ENCODE measurements at places on chromosomes 4 and X. TPM values are rescaled to one million over a fixed set of nuclear protein-coding genes. Genes with fewer than 3 reads are reported as not detected.

DNA sequence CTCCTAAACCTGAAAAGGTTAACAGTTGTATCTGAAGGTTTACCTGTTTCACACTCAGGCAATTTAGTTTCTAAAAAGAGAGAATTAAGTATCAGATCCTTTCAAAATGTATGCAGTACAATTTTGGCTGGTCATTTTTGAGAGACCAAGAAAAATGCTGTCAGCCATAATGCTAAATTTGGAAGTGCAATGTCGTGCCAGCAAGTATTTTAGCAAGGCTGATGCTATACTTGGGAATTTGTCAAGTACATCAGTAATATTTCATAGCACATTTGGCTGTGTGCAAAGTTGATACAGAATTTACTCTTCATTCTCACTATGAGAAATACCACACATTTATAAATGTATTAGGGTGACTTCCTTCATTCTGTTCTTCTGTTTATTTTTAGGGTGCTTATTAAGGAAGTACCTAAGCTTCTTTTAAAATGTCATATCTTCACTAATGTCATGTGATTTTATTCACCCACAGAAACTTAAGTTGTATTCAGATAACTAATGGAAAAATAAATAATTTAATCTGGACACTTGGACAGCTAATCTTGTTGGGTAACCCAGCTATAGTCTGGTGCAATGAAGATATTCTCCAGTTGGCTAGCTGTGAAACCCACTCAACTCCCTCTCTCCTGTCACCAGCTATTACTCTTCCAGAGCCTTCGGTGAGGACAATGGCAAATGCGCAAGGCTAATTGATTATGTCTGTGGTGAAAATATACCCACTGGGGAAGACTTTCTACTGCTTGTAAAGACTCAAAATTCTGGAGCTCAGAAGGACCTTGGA lies 84.2 kb upstream of the TLL1 start:
- DNase-seq, result no peak

DNA sequence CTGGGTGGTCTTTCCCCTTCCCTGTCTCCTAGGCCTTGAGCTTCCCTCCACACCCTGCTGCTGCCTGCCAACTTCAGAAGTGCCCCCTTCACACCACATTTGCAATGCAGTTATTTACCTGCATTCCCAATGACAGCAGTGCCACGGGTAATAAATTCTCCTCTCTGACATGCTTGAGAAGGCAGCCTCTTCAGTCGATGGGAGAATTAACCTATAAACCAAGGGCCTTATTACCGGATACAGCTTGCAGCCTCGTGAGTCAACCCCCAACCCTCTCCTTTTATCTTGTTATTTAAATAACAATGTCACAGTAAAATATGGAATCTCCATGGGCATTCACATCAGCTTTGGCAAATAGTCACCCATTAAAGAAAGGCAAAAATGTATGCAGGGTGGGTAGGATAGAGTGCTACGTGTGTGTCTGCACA lies 34.7 kb upstream of the LGI2 start:
- DNase-seq, result no peak

DNA sequence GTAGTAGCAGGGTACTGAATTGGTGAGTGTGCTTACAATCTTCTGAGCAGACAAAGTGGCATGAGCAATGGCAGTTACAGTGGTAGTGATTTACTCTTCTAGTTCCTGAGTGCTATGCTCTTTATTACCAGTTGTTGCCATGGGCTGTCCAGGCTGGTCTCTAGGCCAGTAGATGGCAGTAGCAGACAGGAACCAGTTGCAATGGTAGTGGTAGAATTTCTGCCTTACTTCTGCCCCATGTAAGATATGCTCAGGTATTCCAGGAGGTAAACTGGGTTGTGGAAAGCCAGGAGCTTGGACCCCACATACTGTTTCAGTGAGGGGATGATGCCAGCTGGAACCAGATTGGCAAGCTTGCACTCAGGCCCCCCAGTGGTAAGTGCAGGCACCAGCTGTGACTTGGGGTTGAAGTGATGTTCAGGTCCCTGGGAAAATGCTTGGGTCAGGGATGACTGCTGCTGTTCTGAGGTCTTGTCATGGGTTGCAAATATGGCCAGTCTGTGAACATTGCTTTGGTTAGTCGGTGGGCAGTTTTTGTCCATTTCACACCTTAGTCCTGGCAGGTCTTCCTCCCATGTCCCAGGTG lies 63.0 kb upstream of the ZXDB start:
- DNase-seq, result peak; percentile 23

DNA sequence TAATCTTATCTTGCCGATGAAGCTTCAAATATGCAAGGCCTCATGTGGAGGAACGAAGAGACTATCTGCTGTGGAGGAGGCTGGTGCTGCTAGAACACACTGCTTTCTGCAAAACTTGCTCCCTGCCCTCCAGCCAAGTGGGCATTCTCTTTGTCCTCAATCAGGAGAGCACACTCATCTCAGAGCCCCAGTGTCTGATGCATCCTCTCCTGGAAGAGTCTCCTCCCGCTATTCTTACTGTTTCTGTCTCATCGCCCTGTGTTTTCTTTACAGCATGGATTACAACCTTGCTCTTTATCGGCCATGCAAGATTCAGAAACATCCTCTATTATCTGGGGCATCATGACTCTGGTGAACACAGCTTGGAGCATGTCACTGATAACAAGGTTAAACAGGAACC lies 68.2 kb upstream of the MTNR1A start:
- no peak for DNase-seq

DNA sequence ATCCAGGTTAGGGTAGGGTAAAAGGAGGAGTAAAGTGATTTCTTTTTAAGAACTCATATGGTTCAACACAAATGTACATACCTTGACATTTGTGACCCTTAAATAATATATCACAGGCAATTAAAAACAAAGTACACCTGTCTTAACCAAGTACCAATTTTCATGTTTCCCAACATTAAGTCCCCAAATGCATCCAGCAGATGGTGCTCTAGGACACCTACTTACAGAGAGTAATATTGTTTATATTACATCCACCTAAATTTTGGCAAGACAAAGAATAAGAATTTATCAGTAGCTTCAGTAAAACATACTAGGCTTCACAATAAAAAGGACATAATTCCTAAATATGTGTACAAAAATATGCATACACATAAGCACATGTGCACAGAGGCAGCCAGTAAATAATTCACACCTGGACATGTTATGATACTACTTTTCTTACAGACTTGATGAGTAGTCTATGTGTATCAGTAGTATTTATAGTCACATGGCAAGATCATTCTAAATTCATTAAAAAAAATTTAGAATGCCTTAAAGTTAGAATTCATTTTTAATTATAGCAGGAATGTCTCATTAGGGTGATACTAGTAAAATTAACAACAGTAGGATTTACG lies 219.7 kb downstream of the DCLK2 start:
- peak; percentile 28 for DNase-seq

DNA sequence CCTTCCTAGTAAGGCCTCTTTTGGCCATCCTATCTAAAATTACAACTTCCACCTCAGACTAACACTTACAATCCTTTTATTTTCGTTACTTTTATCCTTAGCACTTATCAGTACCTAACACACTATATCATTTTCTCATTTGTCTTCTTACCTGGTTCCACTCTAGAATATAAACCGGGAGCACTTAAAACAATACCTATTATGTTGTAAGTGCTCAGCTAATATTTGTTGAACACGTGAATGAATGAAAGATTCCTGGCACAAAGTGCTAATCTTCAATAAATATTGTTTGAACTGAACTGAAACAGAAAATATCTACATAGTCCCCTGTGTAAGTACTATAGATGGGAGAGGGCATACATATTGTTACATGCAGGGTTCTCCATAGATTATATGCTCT lies 14.4 kb downstream of the MGARP start:
- no peak for DNase-seq

GRCh38 chrX:119502727-119503483 lies 34.7 kb downstream of the SLC25A5 start:
- DNase-seq, result peak; percentile 87

DNA sequence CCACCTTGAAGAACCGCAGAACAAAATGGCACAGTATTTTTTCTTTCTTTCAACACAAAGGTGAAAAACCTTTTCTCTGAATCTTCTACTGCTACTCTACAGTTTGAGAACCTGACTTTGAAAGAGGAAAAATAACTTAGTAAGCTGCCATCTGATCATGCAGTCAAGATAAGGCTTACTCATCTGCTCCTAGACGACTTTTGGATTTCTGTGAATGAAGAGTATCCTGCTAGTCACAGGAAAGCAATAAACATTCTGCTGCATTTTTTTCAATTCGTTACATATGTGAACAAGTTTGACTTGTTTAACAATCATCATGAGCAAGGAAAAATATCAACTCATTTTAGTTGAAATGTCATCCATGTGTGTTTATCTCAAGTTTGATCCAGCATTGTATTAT lies 25.2 kb downstream of the TIGD2 start:
- no peak for DNase-seq

GRCh38 chr4:31108762-31109161 lies 388.6 kb downstream of the PCDH7 start:
- no peak for DNase-seq

DNA sequence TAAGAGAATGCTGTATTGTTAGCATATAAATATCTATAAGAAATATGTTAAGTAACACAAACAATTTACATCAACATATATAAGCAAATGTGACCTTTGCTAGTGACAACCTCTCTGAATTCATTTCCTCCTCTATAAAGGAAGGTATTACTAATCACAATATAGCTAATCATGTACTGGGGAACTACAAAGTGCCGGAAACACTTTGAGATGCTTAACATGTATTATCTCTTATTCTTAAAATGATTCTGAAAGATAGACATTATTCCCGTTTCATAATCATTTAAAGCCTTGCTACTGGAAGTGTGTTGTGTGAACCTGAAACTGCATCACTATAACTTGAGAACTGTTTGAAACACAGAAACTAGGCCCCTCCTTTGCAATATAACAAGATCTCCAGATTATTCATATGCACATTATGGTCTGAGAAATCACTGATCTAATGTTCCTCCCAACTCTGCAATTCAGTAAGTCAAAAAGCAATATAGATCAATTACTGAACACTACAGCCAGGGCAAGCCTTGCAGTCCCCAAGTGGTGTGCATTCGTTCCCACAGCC lies 54.0 kb downstream of the KLHL8 start:
- no peak for DNase-seq

GRCh38 chr4:96713271-96713850 lies 873.5 kb downstream of the PDHA2 start:
- no peak for DNase-seq

DNA sequence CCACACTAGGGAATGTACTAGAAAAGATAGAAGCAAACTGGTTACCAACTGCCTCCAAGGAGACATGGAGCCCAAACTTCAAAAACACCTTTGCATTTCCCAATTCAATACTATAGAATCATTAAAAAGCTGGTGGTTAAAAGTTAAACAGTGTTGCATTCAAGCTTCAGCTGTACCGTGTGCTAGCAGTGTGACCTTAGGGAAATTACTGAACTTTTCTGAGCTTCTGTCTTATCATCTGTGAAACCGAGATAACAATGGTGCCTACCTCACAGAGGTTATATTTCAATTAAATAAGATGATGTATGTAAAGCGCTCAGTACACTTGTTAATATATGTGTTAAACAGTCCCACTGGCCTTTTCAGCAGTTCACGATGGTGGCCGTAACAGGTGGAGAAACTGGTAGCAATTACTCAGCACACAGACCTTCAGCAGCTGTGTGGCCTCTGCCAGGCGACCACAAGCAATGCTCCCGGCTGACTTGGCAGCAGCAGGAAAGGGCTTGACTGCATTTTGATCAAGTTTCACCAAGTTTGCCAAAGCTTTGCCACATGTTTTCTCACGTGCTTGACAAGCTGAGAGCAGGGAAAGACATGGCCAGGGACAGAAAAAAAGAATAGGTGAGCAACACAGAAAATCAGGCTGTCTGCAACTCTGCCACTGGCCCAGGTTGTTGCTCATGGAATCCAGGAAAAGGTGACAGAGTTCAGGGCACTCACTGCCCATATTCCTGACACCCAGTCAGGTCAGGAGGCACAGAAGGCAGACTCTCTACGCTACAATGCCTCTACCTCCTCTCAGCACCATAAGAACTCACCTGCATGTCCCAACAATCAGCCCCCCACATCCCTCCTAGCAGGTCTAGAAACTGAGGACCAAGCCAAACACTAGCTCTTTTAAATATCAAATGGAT lies 72.1 kb downstream of the PARM1 start:
- no peak for DNase-seq

DNA sequence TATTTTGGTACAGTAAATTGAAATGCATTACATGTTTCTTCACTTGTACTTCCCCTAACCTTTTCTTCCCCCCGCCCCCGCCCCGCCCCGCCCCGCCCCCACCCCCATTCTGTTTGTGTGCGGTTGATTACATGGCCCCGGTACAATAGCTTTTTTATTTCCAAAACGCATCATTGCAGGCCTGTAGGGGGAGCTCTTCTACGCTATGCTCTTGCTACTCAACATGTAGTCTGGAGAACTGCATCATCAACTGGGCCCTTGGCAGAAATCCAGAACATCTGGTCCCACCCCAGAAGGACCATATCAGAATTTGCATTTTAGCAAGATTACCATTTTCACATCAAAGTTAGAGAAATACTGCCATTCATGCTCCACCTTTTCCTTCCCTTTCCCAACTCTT lies 333.3 kb upstream of the DDX53 start:
- DNase-seq, result no peak

DNA sequence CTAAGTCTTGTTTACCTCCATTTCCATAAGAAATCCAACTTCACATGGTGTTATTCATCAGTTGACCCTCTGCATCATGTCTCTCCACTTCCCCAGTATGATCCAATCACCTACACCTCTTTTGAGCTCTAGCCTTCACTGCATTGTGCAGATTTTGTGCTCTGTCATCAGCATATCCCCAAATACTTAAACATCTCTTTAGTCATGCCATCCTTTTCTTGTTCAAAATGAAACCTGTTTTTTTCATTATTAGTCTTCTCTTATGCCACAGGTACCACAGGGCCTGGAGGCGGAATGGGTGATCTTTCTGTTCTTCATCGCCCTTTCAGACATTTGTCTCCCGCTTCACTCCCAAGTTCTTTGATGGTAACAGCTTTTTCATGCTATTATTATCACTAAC lies 382.7 kb upstream of the GALNTL6 start:
- DNase-seq, result no peak

DNA sequence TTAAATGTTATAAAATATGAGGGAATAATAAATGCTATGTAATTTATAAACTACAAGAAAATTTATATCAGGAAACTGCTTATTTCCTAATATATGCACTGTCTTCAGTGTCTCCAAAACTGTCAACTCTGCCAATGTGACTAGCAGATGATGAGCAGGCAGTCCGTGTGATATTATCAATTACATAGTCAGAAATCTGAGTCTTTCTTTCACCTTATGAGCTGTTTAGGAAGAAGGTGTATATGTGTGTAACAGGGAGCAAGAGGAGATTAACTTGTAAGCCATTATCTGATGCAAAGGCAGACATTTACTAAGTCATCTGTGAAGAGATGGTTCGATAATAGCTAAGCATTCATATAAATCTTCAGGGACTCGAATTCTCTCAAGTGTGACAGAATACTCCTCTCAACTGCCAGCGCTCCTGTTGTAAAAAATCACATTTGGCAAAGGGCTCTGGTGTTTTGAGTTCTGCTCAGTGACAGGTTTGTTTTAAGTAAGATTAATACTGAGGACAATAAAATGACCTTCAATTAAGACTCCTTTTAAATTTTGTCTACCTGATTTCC lies 79.7 kb downstream of the SNCA start:
- no peak for DNase-seq

ARHGAP6 gene
- not detected for total RNA-seq

TNIP3 gene
- total RNA-seq, result not detected

NHSL2 gene
- 0.27 TPM for total RNA-seq

DMP1 gene
- not detected for total RNA-seq

DCX gene
- total RNA-seq, result not detected

PARM1 gene
- 6.5 TPM for total RNA-seq

KCTD8 gene
- not detected for total RNA-seq

TFE3 gene
- total RNA-seq, result 35.1 TPM

CCDC160 gene
- total RNA-seq, result 1.0 TPM

CCDC158 gene
- total RNA-seq, result not detected

CCDC110 gene
- total RNA-seq, result not detected

MAGEB6B gene
- total RNA-seq, result not detected

Measured in Calu3 (cell line).